Retinal pigment epithelial cell (primary cell): ENCODE measurements at places on chromosomes 7 and 10.

- DNase-seq, result no peak
These were observed 12.7 kb downstream of the IKZF1 start for GRCh38 chr7:50317221-50317678.

- DNase-seq, result no peak
These were observed 739 bp upstream of the CCDC186 start for GRCh38 chr10:114174695-114175188.

GRCh38 chr7:81690688-81691087 lies 79.2 kb downstream of the HGF start:
- no peak for DNase-seq

GRCh38 chr10:110141871-110142635 lies 65.4 kb upstream of the MXI1 start:
- DNase-seq, result no peak

DNA sequence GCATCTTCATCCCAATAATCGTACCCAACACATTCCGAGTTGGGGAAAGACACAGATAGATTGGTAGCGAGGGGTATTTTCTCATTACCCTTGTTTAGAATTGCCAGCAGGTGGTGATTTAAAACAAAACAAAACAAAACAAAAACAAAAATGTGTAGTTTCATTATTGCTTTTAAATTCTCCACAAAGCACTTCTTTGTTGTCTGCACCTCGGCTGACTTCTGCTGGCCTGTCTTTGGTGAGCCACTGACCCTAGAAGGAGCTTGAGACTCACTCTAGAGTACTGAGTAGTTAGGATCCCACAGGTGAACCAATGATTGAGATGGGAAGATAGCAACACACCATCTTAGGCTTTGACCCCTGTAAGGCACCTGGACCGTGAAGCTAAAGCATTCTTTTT lies 105.4 kb upstream of the BET1 start:
- DNase-seq, result no peak

GRCh38 chr10:103661198-103661950 lies 167.9 kb downstream of the NEURL1 start:
- DNase-seq, result no peak

- DNase-seq, result no peak
These were observed 58.4 kb upstream of the FGL2 start for GRCh38 chr7:77258014-77258413.

GRCh38 chr7:99543916-99544315 lies 8.0 kb downstream of the FAM200A start:
- DNase-seq, result no peak

DNA sequence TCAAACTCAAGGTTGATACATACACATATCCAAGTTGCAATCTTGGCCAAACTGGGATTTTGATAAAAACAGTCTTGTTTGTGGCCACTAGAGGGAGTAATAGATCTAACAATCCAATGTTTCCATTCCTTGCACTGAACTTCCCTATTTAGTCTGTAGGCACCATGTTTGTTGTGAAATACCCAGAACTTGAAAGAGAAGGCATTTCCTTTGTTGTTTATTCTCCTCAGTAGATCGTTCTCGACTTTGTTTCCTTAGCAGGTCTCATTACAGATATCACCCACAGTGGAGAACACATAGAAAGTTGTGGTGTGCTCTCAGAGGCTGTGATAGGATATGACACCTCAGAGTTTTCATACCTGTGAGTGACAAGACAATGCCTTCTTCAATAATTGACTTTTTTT lies 70.3 kb upstream of the MXI1 start:
- DNase-seq, result peak; percentile 22

DNA sequence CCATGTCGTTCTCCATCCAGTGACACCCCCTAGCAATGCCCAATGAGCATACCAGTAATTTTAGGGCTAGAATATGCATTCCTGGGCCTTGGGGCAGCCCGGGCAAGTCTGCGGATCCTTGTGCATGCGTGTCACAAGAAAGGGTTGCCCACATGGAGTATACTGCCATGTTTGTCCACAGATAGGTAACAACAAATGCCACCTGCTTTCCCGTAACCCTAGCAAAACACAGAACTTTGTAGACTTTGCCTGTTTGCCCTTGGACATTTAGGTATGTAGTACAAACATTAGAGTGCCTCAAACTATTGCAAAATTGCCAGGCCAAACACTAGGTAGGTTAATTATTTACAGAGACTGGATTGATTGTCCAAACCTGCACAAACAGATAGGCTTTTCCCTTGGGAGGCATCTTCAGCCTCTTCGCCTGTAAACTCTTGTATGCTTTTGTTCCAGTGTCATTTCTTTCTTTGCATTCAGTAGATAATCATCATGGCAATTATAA lies 117.0 kb downstream of the ADCY1 start:
- DNase-seq, result no peak

DNA sequence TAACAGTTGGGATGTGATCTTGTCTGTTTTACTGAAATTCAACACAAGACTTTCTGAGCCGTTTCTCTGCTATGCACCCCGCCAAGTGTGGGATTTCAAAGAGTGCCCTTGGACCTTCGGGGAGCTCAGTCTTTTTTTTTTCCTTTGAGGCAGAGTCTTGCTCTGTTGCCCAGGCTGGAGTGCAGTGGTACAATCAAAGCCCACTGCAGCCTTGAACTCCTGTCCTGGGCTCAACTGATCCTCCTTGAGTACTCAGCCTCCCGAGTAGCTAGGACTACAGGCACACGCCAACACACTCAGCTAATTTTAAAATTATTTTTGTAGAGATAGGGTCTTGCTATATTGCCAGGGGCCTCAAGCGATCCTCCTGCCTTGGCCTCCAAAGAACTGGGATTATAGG lies 162.9 kb downstream of the BAMBI start:
- DNase-seq, result no peak

- DNase-seq, result no peak
These were observed 29.6 kb downstream of the MINPP1 start for GRCh38 chr10:87534173-87534858.

- DNase-seq, result no peak
These were observed 133.4 kb downstream of the MAD1L1 start for GRCh38 chr7:2099048-2099957.

DNA sequence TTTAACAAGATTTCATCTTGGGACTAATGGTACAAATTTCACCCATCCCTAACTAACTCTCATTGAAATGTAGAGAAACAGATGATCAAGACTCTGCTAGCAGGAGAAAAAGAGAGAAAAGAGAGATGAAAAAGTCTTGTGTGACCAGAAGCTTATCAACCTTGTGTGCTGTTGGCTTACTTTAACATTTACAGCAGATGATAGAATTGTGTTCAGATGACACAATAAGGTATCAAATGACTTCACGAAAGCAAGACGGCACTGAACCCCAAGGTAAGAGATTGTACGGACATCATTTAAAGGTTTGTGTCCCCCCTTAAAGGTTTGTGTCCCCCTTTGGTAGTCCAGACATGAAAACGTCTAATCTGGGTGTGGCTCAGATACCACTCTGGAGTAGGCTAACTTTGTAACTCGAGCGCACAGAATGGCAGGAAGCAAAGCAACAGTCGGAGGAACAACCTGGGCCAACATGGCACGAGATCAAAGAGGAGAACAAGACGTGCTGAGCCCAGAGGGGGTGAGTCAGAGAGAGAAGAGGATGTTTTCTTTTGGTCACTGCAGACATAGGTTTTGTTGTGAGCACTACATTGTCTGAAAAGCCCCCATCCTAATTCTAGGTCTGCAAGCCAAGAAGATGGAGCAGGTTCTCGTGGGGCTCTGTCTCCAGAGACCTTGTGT lies 10.4 kb upstream of the LMBR1 start:
- DNase-seq, result no peak

DNA sequence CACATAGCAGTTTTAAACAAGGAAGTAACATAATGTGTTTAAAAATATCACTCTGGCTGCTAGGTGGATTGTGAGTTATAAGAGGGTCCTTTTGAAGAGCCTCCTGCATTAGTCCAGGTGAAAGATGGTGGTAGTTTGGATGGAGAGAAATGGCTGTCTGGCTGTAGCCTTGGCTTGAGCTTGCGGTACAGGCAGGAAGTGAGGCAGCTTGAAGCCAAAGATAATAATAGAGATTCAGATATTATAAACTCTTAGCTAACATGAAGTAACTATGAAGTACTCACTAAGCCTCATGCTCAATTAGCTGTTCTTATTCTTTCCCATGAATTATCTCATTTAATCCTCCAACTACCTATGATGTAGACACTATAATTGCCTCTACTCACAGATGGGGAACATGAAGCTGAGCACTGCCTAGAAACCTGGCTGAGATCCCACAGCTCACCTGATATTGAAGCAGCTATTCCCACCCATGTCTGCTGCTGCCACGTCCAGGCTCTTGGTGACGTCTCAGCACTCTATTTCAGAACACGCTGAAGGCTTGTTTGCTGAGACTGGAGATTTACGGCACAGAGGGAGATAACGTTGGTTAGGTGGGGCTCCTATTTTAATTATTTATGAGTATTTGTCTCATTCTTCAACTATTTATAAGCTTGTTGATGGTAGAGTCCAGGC lies 10.4 kb downstream of the C10orf120 start:
- DNase-seq, result no peak

- DNase-seq, result no peak
These were observed 32.3 kb upstream of the CELF2 start for GRCh38 chr10:10985361-10985760.

GRCh38 chr10:132699411-132700155 lies 86.4 kb downstream of the NKX6-2 start:
- DNase-seq, result no peak

DNA sequence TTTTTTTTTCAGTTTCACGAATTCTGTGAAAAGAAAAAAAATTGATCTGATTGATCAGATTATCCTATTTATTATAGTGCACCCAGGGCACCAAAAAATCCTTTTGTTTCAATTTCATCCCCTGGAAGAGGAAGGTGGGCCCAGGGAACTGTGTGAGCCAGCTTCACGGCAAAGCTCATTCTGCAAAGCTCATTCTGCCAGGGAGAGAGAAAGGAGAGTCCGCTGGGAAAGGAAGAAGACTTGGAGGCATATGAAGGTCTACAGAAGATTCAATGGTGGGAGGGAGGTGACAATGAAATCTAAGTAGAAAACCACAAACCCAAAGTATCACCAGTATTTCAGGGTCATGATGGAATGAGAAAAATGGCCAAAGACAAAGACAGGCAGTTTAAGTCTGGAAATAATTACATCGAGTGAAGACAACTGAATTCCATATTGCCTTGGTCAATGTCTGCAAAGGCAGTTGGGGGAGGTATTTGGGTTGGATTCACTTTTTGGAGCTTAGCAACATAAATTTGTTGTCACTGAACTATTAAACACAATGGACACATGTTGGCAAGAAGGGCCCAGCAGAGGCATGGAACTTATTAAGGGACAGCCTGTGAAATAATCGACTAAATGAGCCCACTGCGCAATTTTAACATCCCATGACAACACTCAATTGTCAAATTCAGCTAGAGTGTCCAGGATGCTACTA lies 587.8 kb upstream of the MKI67 start:
- DNase-seq, result no peak
